ENCODE measurements at places on chromosomes 1 and 21.

DNA sequence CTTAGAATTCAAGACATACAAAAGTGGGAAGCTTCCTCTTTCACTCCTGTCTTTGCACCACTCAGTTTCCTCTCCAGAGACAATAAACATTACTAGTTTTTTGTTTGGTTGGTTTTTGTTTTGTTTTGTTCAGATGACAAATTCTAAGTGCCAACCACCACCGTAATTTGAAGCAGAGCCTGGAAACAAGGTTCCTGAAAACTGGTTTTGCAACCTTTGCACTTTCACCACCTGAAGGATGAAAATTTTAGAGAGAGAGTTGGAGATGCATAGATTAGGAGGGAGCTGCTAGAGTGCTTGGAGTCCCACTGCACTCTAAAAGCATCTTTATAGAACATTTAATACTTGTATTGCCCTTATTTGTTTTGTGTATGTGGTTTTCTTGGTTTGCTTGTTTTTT lies 20.2 kb upstream of the MGST3 start:
- DNase-seq: no peak

- DNase-seq: no peak
Measured at GRCh38 chr1:47934243-47934805, 62.9 kb downstream of the TRABD2B start.

- no peak for DNase-seq
Measured at GRCh38 chr1:171265686-171266085, 17.4 kb downstream of the FMO1 start.

DNA sequence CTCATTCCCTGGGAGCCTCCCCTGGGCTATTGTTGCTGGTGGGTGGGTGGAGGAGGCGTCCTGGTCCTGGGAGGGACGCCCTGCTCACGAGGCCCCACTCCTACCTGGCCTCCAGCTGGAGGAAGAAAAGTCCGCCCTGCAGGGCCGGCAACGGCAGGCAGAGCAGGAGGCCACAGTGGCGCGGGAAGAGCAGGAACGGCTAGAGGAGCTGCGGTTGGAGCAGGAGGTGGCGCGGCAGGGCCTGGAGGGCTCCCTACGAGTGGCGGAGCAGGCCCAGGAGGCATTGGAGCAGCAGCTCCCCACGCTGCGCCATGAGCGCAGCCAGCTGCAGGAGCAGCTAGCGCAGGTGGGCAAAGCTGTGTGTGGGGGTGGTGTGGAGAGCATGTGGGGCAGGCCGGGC lies 24.9 kb downstream of the CROCC start:
- no peak for DNase-seq

Measured in RPMI8226 (cell line).